Activated naive CD4-positive, alpha-beta T cell treated with anti-CD3 and anti-CD28 coated beads, Interleukin-2, amount 50 U/mL, for 72 hours (primary cell): ENCODE measurements at places on chromosomes 5 and 9.

DNA sequence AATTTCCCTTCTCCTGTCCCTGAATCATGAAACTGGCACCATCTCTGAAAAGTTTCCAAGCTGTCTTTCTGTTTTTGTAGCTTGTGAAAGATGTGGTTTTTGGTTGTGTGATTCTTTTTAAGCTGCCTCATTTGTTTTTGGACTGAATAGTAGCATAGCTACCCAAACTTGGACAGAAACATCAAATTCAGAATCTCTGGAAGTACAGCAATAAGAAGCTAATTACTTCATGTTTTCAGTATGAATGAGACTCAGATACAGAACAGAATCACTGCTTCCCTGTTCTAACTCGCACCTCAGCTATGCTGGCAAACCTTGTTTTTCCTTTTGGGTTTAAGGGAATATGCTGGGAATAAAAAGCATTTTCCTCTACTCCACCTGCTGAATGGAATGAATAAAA, 101.0 kb downstream of the FGF1 start:
- DNase-seq, result no peak

DNA sequence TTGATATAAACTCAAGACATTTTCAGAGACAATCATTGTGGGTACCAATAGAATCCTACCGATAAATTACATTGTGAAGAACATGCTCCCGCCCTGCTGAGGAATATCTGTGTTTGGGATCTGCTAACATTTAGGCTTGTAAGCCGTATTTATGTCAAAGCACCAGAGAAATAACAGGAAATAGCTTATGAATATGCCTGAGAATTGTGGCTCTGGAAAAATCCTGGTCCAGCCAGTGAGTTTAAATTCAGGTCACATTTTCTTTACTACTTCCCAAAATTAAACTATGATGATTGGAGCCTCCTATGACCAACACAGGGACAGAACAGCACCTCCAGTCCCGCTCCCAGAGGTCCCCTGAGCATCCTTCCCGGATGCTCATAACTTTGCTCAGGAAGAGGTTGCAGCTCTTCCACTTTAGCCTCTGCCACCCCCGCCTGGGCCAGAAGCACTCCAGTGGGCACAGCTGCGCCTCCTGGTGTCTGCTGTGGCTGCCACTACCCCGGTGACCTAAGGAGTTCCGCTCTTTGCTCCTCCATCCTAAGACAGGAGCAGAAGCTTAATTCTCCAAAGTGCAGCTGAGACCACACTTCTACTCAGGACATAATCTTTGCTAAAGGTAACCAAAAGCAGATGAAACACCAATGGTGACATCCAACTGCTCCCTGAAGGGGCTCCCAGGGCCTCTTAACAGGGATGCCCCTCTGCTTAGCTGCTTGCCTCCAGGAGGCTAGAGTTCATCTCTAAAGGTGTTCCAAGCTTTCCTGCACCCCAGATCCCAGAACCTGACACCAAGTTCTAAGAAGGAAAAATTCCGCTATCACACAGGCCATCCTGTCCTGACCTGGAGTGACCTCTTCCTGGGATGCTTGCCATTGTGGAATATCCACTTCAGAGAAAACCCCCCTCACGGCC, 58.8 kb downstream of the SLC1A1 start:
- DNase-seq, result no peak

GRCh38 chr5:92836855-92837755, 743.9 kb downstream of the NR2F1-AS1 start:
- DNase-seq, result no peak

DNA sequence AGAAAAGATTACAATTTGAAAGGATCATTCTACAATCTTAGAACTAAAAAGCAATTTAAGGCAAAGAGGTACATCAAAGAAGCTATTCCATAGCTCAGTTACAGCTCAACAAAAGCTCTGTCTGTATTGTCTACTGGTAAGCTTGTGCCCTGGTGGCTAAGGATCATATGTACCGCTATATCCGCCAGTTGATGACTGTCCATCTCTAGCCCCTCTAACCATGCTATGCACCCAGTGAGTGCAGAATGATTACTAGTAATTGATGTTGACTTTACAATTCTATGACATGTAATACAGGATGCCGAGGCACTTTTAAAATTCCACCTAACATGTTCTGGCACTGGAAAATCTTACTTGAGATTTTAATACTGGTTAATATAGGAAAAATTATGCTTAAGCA, 13.1 kb downstream of the LOX start:
- DNase-seq, result no peak

DNA sequence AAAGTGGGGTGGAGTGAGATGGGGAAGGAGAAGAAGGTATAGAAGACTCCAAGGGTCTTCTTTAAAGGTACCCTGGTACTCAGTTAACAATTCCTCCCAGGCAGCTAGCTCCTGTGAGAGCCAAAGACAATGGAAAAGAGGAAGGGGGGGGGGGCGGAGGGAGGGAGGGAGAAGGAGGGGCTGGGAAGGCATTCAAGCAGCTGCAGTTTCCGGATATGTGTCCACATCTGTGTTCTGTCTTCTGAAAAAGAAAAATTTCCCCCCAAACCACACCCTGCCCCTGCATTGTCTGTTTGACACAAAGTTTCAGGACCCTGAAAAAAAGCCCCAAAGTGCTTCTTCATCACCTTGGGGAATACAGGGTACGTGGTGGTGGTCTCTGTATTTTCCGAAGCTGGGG, 11.1 kb downstream of the SPRY4 start:
- DNase-seq, result no peak

GRCh38 chr5:116942622-116943021, 368.0 kb upstream of the SEMA6A start:
- DNase-seq, result no peak
